ENCODE measurements at places on chromosomes 3 and 15. TPM values are rescaled to one million over a fixed set of nuclear protein-coding genes. Genes with fewer than 3 reads are reported as not detected.

GRCh38 chr3:149310796-149311534 lies 22.5 kb downstream of the TM4SF18 start:
- no peak for DNase-seq

DNA sequence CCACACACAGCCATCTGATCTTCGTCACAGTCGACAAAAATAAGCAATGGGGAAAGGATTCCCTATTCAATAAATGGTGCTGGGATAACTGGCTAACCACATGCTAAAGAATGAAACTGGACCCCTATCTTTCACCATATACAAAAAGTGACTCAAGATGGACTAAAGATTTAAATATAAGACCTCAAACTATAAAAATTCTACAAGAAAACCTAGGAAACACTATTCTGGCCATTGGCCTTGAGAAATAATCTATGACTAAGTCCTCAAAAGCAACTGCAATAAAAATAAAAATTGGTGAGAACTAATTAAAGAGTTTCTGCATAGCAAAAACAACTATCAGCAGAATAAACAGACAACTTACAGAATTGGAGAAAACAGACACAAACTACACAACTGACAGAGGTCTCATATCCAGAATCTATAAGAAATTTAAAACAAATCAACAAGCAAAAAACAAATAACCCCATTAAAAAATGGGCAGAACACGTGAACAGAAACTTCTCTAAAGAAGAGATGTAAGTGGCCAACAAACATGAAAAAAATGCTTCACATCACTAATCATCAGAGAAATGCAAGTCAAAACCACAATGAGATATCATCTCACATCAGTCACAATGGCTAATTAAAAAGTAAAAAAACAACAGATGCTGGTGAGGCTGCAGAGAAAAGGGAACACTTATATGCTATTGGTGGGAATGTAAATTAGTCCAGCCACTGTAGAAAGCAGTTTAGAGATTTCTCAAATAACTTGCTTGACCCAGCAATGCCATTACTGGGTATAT lies 104.0 kb downstream of the NR1I2 start:
- no peak for DNase-seq

- no peak for DNase-seq
These were observed 103.1 kb downstream of the TMEM266 start for GRCh38 chr15:76162784-76163456.

- no peak for DNase-seq
These were observed 66.5 kb downstream of the MDFIC2 start for GRCh38 chr3:70245746-70246525.

DNA sequence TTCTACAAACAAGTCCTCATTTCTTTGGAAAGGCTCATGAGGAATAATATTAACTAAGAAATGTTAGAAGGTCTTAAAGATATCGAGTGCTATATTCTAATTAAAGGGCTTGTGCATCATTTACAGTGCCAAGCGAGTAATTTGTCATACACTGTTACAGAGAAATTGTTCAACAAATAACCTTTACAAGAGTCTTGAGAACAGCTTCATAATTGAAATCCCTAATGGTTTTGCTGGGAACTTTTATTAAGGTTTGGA lies 209.5 kb downstream of the MECOM start:
- no peak for DNase-seq

GRCh38 chr3:19229086-19229485 lies 80.8 kb downstream of the KCNH8 start:
- no peak for DNase-seq

- DNase-seq, result no peak
These were observed 1.0 kb upstream of the P2RY13 start for GRCh38 chr3:151330379-151330778.

Gene EFHB
- not detected for total RNA-seq

Gene GOLGA6A
- not detected for total RNA-seq
